Epithelial cell of esophagus (primary cell): ENCODE measurements at places on chromosomes 5 and 9.

DNA sequence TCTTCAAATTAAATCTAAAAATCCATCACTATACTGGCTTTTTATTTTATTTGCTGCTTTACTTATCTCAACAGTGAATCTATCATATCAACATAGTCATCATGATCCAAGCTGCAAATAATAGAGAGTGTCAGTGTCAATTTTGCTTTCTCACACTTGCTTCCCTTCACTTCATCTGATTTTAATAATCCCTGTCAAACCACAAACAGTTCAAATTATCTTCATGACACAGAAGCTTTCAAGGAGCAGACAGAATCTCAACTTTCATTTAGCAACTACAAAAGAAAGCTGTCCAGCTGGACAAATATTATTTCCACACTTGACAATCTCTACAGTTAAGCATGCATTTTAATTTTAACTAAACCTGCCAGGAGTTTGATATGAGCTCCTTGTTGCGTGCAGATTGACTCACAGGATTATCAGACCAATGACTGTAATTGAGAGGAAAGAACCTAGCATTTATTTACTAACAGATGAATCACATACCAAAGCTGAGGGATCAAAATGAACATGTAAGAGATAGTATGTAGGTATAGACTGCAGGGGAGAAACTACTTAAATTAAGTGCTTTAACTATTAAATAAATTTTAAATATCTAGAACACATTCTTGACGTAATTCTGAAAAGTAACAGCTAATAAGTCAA, 56.0 kb downstream of the KIAA0825 start:
- peak; percentile 67 for DNase-seq

DNA sequence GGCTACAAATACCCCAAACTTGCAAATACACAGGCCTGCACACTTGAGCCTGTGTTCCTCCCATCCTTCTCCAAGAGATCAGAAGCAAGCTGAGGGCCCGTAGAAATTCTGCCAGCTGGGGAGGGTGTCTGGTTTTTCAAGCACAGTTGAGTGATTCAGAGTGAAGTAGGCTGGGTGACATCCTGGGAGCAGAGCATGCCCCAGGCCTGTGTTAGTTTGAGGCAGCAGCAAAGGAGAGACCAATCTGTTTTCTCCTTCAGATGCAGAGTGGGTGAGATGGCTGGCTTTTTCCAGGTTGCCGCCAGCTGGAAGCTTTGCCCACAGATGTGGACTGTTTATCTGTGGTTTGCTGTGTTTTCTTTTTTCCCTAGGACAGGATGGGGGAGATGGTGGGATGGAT, 63.1 kb downstream of the RCL1 start:
- peak; percentile 64 for DNase-seq

- no peak for DNase-seq
Observed at GRCh38 chr5:92561411-92561959, 1019.5 kb downstream of the NR2F1-AS1 start.

GRCh38 chr5:98749046-98749445, 24.4 kb upstream of the RGMB start:
- DNase-seq = no peak

GRCh38 chr5:68396722-68397121, 181.2 kb downstream of the PIK3R1 start:
- DNase-seq = peak; percentile 22

DNA sequence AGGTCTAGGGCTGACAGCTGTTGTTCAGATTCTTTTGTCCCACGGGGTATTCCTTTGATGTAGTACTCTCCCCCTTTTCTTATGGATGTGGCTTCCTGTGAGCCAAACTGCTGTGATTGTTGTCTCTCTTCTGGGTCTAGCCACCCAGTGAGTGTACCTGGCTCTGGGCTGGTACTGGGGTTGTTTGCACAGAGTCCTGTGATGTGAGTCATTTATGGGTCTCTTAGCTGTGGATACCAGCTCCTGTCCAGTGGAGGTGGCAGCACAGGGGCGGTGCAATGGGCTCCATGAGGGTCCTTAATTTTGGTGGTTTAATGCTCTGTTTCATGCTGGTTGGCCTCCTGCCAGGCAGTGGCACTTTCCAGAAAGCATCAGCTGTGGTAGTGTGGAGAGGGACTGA, 161.3 kb downstream of the CAVIN4 start:
- DNase-seq = peak; percentile 38

DNA sequence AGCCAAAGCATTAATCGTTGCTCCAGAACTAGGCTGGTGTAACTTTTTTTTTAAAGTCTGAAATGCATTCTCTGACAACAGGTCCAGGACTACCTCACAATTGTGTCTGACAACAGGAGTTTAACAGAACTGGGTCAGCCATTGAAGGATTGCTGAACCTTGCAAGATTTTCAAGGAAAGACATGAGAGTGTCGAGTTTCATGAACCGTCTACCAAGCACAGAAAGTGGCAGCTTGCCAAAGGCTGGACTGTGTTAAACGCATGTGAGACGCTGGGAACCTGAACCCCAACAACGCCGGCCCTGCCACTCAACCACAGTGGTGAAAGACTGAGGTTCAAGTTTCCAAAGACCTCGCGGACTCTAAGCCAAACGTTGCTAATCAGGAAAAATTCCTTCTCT, 79.1 kb downstream of the LHFPL2 start:
- DNase-seq = peak; percentile 72

DNA sequence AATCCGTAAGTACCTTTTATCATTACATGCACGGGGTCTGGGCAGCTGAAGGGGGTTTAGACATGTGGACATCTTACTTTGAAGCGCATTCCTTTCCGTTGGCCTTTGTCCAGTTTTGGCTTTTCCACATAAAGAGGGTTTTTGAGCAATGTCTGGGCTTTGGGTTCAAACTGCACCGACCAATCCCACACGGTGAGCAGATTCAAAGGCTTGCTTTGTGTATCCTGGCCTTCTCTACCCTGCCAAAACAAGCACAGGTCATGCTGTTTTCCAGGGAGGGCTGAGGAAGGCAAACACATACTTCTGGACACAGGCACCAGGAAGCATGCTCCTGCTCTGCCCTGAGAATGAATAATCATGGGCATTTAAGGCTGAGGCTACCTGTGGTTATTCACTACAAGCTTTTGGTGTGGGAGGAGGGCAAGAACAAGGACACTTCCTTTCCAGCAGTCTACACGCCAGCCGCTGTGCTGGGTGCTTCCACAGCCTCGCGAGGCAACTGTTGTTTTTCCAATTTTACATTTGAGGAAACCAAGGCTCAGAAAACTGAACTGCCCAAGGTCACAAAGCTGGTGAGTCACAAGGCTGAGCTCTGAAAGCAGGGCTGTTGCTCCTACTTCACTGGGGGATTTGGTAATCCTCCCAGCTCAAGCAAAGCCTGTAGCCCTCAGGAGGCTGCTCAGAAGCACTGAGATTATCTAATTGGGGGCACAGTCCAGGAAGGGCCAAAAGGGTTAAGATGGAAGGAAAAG, 59.8 kb upstream of the GOLPH3 start:
- DNase-seq = peak; percentile 52

DNA sequence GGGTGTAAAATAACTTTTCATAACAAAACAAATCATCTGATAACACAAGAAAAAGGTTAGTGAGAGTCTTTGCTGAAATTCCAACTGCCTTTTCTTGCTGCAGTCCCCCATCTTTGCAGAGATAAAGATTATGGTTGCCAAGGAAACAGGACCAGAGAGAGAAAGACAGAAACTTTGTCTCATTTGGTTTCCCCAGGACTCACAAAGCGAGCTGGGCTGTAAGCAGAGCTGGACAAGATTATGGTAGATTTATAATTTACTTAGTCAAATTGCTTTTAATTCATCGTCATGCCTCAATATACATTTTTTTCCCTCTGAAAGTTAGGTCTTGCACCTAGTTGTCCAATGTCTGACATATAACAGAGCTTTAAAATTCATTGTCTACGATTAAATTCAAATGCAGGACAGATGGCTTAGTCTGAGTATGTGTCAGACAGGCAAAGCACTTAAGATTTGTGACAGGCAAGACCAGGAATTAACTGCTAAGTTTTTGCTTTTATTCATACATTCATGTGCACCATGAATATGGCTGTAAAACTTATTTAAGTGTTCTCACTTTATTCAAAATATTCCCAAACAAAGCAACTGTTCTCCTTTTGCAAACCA, 17.4 kb downstream of the ENC1 start:
- DNase-seq = no peak

DNA sequence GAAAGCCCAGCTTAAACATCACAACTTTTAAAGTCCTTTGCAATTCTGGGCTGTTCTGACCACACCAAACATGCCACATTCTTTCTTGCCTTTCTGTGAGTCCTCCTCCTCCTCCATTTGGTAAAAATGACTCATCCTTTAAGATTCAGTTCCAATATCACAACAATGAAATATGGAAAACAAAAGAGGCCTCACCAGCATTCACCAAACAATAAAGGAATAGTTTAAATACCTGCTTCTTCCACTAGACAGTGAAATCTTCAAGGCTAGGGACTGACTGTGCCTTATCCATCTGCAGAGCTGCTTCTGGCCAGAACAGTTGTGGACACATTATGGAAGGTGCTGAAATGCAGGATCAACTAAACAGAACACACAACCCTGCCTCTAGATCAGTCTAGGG, 36.0 kb downstream of the NR6A1 start:
- peak; percentile 66 for DNase-seq

GRCh38 chr5:112649882-112650281, 87.8 kb upstream of the APC start:
- DNase-seq = peak; percentile 97

- peak; percentile 63 for DNase-seq
Observed at GRCh38 chr5:40797273-40798011, 732 bp downstream of the PRKAA1 start.

- DNase-seq = peak; percentile 100
Observed at GRCh38 chr5:98773464-98774191, at the start of gene RGMB. Gene RGMB, plus strand, starts transcription at chr5:98773663. Its CDS starts 408 bp downstream, at chr5:98774071.

- no peak for DNase-seq
Observed at GRCh38 chr5:28862137-28862859, 1823.9 kb upstream of the CDH9 start.

GRCh38 chr5:15539951-15540350, 40.0 kb downstream of the FBXL7 start:
- no peak for DNase-seq

GRCh38 chr9:128512820-128513219, 8.3 kb downstream of the GLE1 start:
- no peak for DNase-seq

- DNase-seq = peak; percentile 12
Observed at GRCh38 chr5:139150367-139150999, 47.7 kb downstream of the SIL1 start.

DNA sequence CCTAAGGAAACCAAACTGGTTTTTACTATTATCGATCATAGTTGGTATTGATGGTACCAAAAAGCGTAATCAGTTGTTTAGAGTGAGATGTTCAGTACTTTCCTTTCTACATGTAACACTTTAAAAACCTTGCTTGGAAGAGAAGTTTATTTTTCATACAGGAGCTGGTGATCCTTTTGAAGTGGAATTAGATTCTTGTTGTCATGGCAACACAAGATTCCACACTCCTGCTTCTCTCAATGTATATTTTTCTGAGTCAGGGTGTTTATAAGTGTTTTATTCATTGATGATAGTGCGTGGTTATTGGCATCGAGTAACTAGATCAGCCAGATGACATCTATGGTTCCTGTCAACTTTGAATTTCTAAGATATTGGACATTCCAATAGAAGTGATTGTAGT, 181.1 kb upstream of the CHD1 start:
- DNase-seq = no peak

- no peak for DNase-seq
Observed at GRCh38 chr5:6402939-6403338, 24.6 kb upstream of the MED10 start.

DNA sequence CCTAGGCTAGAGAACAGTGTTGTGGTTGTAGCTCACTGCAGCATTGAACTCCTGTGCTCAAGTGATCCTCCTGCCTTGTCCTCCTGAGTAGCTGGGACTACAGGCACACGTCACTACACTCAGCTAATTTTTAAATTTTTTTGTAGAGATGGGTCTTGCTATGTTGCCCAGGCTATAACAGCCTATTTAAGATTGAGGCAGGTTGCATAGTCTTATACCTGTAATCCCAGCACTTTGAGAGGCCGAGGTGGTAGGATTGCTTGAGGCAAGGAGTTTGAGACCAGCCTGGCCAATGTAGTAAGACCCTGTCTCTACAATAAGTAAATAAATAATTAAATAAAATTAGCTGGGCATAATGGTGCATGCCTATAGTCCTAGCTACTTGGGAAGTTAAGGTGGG, 79.9 kb downstream of the VPS13A start:
- no peak for DNase-seq

- no peak for DNase-seq
Observed at GRCh38 chr5:126355940-126356339, 67.3 kb upstream of the GRAMD2B start.

DNA sequence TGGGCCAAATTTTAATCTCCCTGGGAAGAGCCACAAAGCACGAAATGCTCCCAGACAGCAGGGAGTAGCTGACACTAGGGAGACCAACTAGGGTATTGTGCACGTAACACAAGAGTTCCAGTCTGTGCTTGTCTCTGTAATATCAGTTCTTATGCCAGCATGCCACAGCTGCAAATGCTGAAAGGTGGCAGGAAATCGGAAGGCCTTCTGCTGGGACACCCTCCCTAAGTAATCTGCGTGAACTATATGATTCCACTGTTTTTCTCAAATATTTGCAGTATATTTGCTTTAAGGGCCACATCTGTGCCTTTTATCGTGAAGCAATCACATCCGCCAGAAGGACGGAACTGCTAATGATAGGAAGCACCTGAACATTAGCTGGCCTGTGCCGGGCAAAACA, 12.6 kb downstream of the VLDLR start:
- no peak for DNase-seq

GRCh38 chr5:58009754-58010153, 450.1 kb downstream of the PLK2 start:
- DNase-seq = no peak

DNA sequence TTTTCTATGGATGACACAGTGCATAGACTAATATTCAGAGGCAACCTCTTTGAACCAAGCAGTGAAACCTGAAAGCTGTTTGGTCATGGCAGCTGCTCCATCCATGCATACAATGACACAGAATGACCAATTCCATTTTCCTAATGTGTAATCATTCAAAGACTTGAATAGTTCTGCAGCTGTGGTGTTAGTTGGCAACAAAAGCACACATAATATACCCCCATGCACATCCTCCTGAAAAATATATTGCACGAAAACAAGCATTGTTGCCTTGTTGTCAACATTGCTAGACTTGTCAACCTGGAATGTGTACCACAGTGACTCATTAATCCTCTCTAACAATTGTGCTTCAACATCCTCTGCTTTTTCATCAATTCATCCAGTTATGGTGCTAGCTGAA, 71.0 kb upstream of the SEMA6A start:
- peak; percentile 41 for DNase-seq

GRCh38 chr9:35577486-35577885, 27.6 kb upstream of the TESK1 start:
- DNase-seq = no peak

- no peak for DNase-seq
Observed at GRCh38 chr5:171849585-171850323, 64.1 kb downstream of the SMIM23 start.
